ENCODE measurements at places on chromosomes 5 and 9. TPM values are rescaled to one million over a fixed set of nuclear protein-coding genes. Genes with fewer than 3 reads are reported as not detected.

- no peak for DNase-seq
Observed at GRCh38 chr5:143176048-143176447, 227.4 kb downstream of the NR3C1 start.

GRCh38 chr9:130973686-130974281 lies 34.7 kb upstream of the FIBCD1 start:
- DNase-seq, result no peak

Gene TMOD1
- total RNA-seq, result 16.0 TPM

Gene PCDHA11
- 0.78 TPM for total RNA-seq

Gene POU5F2
- total RNA-seq, result 0.55 TPM
